ENCODE measurements at places on chromosomes 12 and 14.

GRCh38 chr14:72776701-72777261 is 117.1 kb downstream of the DPF3 start:
- no peak for DNase-seq

DNA sequence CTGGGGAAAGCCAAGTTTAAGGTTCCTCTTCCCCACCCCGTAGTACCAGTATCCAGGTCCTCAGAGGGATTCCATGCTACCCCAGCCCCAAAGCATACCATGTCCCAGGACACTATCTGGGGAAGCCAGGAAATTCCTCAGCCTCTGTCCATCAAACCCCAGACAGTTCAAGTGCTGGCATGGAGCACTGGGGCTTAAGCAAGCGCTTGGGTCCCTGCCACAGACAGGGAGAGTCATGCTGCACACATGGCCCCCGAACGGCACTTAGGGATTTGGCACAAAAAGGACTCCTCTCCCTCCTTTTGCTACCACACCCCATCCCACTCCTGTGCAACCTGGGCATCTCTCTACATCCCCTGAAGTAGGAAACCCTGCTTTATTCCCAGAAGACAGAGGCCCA is 21.8 kb downstream of the ADCY6 start:
- DNase-seq: no peak

DNA sequence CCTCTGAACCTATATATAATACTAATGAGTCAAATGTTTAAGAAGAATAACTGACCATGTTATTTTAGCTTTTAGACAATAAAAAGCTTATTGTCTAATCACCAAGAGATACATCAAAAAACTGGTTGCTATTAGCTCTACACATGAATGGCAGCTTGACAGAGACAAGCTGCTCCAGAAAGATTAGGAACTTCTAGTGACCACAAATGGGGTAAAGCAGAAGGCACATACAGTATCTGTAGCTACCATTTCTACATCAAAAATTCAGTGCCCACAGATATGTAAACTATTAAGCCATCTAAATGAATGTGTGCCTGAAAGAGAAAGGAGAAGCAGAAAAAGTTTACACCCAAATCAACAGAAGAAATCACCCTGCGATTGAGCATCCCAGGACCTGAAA is 2.4 kb downstream of the AREL1 start:
- no peak for DNase-seq

DNA sequence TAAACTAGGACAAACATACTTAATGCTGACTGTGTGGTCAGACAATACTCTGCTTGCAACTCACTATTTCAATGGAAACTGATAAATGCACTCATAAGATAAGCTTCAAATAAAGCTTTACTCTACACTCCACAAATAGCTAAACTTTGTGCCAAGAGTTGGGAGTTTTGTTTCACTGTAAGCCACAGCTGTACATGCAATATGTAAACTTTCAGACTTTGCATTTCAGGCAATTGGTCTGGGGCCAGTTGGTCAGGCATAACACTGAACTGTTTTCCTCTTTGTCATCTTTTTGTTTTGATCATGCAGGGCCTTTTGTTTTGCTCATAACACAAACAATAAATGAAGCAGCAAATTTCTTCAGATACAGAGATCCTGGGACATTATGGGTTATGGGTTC is 426.2 kb downstream of the IPO8 start:
- DNase-seq: no peak

- DNase-seq: no peak
These were observed 27.1 kb upstream of the MTERF2 start for GRCh38 chr12:107014055-107014454.

DNA sequence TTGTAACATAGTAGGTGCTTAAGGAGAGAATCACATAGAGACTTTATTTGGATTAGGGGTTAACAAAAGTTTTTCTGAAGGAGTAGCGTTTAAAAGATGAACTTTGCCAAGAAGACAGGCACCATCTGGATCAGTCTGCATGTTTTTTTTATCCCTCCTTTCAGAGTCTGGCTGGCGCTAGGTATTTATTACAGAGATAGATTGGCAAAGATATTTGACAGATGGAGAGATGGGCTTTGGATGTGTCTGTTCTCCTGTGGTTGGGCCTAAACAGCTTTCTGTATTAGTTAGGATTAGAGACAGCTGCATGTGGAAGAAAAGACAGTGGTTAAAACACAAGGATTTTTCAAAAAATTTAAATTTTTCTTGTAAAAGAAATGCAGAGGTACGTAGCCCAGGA is 133.9 kb downstream of the C12orf75 start:
- no peak for DNase-seq

DNA sequence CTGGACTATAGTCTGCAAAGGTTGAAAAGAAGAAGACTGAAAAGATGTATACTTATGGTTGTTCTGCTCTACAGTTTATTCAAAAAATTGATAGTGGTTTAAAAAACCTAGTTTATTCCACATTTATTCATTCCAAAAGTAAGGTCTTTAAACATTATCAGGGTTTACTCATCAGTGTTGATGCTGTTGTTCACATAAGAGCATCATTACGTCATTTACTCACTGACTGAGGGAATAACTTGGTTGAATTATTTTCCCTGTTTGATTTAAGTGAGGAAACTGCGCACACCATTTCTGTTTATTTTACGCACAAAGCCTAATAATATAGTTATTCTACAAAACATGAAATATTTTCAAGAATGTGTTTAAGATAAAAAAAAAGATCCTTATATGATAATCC is 303.1 kb upstream of the PRKD1 start:
- no peak for DNase-seq

DNA sequence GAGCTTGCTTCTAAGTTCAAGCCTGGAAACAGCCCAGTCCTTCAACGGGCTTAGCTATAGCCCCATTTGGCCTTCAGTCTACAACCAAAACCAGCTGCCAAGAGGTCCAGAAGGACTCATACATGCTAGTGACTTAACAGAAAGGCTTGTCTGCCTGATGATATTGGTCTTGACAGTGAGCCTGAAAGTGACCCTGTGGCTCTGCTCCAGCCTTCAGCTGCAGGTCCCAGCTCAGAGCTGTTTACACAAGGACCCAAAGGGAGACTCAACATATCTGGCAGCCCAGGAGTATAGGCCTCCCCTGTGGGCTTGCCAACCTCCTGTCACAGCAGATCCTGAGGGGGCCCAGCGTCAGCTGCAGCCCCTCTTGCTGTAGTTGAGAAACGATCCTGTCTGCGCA is 27.5 kb downstream of the COX16 start:
- DNase-seq: no peak

DNA sequence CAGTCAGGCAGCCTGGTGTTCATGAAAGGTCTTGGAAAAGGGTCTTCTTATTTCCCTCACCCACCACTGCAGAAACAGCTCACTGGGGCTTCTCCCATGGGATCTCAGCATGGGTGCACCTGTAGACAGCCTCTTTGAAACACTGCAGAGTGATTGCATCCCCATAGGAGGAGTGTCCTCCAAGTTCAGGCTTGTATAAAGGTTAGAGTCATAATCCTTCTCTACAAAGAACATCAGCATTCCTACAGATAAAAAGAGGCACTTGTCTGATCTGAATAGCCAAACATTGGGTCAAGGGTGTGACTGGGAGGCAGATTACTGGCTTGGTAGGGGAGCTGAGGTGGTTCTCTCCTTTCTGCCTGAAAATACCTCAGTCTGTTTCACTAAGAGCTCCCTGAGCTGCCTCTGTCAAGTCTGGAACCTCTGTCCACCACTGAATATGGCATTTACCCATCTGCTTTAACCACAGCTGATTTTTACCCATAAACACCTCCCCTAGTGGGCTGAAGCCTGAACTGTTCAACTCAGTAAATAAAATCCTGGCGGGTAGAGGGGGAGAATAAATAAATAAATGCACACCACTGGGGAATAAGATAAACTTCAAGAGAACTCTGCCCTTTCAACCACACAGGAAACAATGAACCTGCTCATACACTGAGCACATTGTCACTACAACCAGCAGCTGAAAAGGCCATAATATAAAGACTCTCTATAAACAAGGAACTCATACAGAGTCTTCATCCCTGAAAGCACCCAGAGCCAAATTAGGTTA is 120.7 kb upstream of the SCAF11 start:
- no peak for DNase-seq

DNA sequence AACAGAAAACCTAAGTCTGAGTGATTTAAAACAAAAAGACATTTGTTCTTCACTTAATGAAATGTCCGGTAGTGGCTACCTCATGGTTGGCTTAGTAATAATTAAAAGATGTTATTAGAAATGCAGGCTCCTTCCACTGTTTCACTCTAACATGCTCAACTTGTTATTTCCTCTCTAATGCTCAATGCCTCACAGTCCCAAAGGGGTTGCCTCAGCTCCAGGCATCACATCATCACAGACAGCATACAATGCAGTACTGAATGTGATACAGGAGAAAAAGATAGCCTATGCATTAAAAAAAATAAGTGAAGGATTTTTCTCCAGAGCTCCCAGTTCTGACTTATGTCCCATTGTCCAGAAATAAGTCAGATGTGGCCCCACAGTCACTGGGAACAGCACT is 1077.0 kb upstream of the TMEM132C start:
- no peak for DNase-seq

GRCh38 chr12:95623554-95624170 is 72.4 kb upstream of the USP44 start:
- peak; percentile 87 for DNase-seq

GRCh38 chr12:2682296-2683251 is 112.2 kb upstream of the FKBP4 start:
- no peak for DNase-seq

DNA sequence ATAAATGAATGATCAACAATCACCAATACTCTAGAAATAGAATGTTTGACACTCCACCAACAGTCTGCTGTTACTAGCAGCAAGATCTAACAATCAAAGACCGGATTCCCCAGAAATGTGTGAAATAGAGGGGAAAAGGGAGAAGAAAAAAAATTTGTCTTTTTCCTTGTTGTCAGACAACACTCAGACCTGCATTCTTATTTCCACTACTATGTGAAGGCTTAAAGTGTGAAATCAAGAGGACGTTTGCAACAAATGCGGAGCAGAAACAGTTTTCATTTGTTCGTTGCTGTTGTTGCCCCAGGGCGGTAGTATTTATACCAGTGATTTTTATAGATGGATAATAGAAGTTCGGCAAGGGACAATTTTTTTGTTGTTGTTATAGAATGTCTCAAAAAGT is 9.2 kb downstream of the NKX2-1 start:
- DNase-seq: no peak

- DNase-seq: peak; percentile 83
These were observed 141.0 kb downstream of the SLC16A7 start for GRCh38 chr12:59736786-59737185.

DNA sequence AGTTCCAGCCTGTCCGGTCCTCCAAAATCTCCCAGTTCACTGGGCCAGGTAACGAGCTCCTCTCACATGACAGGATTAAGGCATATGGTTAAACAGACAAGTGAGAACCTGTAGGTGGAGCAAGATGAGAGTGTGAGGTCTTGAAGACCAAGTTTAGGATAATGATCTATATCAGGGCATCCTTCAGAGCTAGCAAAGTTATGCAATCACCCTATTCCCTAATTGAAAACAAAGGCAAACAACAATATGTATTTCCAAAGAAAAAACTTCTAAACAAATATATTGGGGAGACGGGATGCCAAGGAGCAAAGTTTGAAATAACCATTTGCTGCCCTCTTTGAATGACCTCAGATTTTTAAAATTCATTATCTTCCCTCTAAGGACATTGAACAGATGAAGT is 571.2 kb downstream of the BCL11B start:
- DNase-seq: no peak

- DNase-seq: no peak
These were observed 33.4 kb upstream of the RNASE3 start for GRCh38 chr14:20857630-20858261.

GRCh38 chr12:85280165-85280983 is at the start of gene ALX1:
TSS of gene ALX1 (plus strand) at chr12:85280220. CDS start at chr12:85280262, 42 bp downstream.
- DNase-seq: no peak

GRCh38 chr12:108237272-108237671 is 101.8 kb downstream of the CMKLR1 start:
- DNase-seq: no peak

GRCh38 chr14:60090864-60091519 is 731 bp upstream of the PCNX4 start:
- DNase-seq: no peak

- DNase-seq: peak; percentile 45
These were observed 48.0 kb downstream of the ARF6 start for GRCh38 chr14:49940808-49941421.

GRCh38 chr14:24298892-24299254 is 707 bp downstream of the DHRS1 start:
- DNase-seq: peak; percentile 31

- peak; percentile 54 for DNase-seq
These were observed 13.5 kb downstream of the MIA2 start for GRCh38 chr14:39247256-39247655.

- DNase-seq: no peak
These were observed 156.4 kb upstream of the PLXNC1 start for GRCh38 chr12:93991829-93992461.

GRCh38 chr12:25710128-25710527 is 157.0 kb upstream of the LMNTD1 start:
- DNase-seq: no peak

GRCh38 chr14:98082833-98083232 is 1189.2 kb downstream of the BCL11B start:
- DNase-seq: no peak

GRCh38 chr14:97592341-97592980 is 795.3 kb downstream of the VRK1 start:
- no peak for DNase-seq

DNA sequence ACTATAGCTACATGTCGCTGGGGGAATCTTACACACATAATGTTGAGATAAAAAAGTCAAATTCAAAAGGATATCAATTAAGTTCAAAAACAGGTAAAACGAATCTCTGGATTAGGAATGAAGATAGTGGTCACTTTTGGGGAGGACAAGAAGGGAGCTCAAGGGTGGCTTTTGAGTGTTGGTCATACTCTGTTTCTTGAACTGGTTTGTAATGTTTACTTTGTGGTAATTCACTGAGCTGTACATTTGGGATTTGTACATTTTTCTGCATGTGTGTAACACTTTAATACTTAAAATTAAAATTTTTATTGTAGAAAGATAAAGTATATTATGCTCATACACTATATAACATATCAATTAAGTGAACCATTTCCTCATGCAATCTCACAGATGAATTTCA is 26.6 kb downstream of the KLHL28 start:
- DNase-seq: no peak

GRCh38 chr12:122394626-122395194 is 27.8 kb downstream of the CLIP1 start:
- no peak for DNase-seq

DNA sequence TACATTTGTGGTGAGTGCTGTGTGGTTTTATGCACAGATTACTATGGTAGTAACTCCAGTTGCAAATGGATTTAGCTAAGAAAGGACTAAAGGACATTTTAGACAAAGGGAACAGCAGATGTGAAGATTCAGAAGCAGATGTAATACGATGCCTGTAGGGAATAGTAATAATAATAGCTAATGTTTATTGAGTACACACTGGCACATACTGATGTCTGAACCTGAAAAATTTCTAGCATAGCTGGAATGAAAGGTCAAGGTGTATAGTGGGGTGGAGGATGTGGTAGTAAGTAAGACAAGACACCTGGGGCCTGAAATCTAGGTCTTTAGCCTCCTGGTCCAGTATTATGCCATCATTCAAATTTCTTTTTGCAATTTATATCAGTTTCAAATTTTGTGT is 54.3 kb upstream of the LRTM2 start:
- DNase-seq: no peak

GRCh38 chr12:110175201-110175600 is 51.0 kb downstream of the IFT81 start:
- DNase-seq: no peak
